ENCODE measurements at places on chromosomes 3 and 15. TPM values are rescaled to one million over a fixed set of nuclear protein-coding genes. Genes with fewer than 3 reads are reported as not detected.

ANKRD34C gene
- 0.01 TPM for polyA plus RNA-seq

MME gene
- polyA plus RNA-seq = 1.8 TPM

GCSAM gene
- 0.04 TPM for polyA plus RNA-seq

GPD1L gene
- 83.2 TPM for polyA plus RNA-seq

RAD51 gene
- not detected for polyA plus RNA-seq

CCRL2 gene
- 1.8 TPM for polyA plus RNA-seq

Measured in heart right ventricle (tissue), 16 donors.